ENCODE measurements at places on chromosomes 11 and 22.

DNA sequence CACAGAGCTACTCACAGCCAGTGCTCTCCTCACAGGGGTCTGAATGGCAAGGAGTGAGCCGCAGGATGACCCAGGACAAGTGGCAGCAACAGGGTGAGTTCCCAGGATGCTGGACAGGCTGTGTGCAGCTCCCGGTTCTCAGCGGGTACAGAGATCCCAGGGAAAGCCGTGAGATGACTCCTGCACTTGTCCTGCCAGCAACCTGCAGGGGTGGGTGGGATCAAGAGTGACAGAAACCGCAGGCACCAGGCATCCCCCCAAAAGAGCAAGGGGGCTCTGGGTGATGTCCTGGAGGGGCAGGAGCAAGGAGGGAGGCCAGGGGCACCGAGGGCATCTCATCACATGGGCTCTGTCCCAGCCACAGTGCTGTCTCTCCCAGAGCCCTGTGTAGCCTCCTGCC is 15.9 kb upstream of the PRODH start:
- no peak for DNase-seq

- DNase-seq = no peak
Observed at GRCh38 chr11:94655291-94655690, 88.1 kb downstream of the PIWIL4 start.

DNA sequence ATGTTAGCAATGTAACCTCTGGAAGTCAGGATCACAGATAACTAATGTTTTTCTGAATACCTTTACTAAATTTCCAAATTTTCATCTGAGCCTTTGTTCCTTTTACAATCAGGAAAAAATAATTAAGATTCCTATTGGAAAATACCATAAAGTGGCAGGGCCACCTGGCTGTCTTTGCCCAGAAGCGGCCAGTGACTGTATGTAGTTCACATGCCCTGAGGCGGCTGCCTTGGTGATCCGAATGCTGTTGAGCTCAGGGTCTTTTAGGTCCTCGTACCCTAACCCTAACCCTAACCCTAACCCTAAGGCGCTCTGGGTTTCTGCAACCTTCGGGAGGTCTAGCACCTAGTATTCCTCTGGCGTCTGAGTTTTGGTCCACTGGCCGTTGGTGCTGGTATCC is 8.5 kb upstream of the ARFGAP3 start:
- DNase-seq = no peak

- DNase-seq = no peak
Observed at GRCh38 chr11:71478528-71478840, 25.5 kb downstream of the NADSYN1 start.

GRCh38 chr22:42984397-42984796 is 30.6 kb downstream of the PACSIN2 start:
- DNase-seq = no peak

GRCh38 chr22:49589811-49590210 is 237.9 kb downstream of the BRD1 start:
- DNase-seq = no peak

DNA sequence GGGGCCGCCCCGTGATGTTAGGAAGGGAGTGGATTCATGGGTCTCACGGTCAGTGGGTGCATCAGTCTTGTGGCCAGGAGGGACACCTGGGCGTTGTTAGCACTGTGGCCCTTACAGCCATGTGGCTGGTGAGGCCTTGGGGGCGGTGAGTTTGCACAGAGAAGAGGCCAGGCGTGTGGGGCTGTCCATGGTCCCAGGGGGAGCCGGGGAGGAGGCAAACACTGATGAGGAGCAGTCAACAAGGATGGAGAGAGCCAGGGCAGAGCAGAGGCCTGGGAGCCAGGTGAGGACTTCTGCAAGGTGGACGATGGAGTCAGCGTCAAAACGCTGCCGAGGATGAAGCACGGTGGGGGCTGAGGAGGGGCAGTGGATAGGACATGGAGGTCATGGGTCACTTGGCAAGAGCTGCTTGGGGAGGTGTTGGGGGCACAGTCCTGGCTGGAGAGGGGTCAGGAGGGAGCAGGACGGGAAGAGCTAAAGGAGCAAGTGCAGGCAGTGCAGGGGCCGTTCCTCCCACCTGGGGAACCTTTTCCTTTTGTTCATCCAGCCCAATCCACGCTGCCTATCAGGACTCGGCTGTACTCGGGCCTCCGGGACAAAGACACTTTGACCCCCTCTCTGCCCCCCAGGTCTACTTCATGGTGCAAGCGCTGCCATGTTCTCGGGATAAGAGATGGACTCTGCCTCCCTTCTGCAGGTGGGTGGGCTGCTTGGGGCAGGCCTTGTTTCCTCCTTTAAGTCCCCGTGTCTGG is 801.1 kb downstream of the TBC1D22A start:
- DNase-seq = no peak

DNA sequence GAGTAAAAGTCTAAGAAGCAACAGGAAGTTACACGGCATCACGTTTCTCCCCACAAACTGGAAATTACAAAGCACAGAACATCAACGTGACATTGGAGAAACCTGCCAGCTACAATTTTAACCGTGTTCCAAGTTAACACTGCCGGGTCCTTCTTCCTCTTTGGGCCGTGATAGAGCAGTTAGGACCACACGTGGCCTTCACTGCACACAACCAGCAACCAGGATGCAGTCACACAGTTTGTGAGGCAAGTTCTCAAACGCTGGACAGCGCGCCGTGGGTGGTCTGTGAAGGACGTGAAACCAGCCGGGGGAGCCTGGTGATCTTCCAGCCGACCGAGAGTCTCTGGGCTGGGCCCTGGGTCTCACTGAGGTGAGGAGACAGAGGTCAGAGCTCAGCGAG is 14.6 kb downstream of the C11orf21 start:
- no peak for DNase-seq
